ENCODE measurements at places on chromosomes 6 and 20.
A peak's percentile ranks its signal among the peaks of the same experiment; 100 is the strongest.

DNA sequence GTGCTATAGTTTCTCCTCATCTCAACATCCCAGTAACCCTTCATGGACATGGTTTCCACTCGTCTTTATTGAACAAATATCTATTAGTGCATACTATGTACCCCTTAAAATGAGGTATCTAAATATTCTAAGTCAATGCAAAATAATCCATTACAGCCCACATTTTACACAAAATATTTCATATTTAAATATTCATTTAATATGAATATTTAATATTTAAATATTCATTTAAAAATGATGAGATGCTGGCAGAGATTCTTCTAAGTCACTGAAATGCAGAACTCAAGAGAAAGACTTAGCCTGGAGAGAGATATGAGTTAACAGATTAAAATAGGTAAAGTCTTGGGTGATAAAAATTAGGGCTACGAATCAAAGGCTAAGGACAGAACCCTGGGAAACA, 17.9 kb downstream of the EPB41L2 start:
- no peak for DNase-seq

- DNase-seq: no peak
Observed at GRCh38 chr20:22566876-22567658, 17.3 kb downstream of the FOXA2 start.

- no peak for DNase-seq
Observed at GRCh38 chr20:5474646-5475550, 158.1 kb upstream of the PROKR2 start.

GRCh38 chr6:12504325-12504966, 212.1 kb upstream of the PHACTR1 start:
- no peak for DNase-seq

DNA sequence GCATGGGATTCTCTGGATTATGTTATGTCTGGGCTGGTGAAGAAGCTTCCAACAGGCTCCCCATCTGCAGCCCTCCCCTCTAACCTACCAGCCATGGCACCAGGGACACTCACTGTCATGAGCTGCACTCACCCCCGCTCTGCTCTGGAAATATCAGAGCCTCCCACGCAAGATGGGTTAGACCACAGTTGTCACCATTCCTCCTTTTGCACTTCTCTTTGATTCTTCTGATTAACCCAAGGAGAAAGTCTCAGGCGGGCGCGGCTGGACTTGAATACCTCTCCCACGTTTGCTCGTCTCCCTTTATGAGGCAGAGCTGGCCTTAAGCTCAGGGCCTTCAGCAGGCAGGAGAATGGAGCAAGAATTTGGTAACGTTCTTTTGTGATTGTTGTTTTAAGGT, 128.1 kb downstream of the CEBPB start:
- DNase-seq: no peak

- DNase-seq: no peak
Observed at GRCh38 chr6:31930962-31931361, 3.4 kb downstream of the C2 start.

- DNase-seq: peak; percentile 36
Observed at GRCh38 chr20:47487175-47487917, 14.3 kb upstream of the NCOA3 start.

GRCh38 chr20:18678549-18679419, 90.9 kb downstream of the DTD1 start:
- DNase-seq: no peak

DNA sequence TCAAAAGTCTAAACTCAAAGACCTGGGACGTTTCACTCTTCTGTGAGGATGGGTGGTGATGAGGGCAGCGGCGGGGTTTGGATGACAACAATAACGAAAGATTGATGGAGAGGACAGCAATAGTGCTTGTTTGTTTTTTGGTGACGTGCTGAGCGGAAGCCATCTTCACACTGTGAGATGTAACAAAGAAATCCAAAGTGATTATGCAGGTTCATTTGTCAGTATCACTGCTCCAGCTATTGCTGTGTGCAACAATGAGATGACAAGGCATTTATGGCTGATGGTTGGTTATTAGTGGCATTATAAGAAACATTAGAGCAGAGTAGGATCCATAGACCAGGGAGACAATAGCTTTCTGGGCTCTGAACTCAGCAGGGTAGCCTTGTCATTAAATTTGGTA, 306.7 kb downstream of the RNF144B start:
- no peak for DNase-seq

DNA sequence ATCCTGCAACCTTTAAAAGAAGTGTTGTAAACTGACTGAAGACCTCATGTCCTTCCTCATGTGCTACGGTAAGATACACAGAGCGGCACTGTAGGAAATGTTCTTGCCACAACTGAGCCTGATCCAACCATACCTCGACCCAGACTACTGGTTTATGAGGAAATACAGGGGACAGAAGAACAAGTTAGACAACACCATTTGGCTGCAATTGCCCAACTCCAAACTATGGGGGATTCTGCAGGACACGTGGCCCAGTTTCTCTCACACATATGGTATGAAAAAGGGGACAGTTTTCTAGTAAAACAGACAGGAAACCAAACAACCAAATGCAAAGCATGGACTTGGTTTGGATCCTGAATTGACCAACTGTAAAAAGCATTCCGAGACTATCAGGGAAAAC, 10.5 kb downstream of the PRPH2 start:
- no peak for DNase-seq

DNA sequence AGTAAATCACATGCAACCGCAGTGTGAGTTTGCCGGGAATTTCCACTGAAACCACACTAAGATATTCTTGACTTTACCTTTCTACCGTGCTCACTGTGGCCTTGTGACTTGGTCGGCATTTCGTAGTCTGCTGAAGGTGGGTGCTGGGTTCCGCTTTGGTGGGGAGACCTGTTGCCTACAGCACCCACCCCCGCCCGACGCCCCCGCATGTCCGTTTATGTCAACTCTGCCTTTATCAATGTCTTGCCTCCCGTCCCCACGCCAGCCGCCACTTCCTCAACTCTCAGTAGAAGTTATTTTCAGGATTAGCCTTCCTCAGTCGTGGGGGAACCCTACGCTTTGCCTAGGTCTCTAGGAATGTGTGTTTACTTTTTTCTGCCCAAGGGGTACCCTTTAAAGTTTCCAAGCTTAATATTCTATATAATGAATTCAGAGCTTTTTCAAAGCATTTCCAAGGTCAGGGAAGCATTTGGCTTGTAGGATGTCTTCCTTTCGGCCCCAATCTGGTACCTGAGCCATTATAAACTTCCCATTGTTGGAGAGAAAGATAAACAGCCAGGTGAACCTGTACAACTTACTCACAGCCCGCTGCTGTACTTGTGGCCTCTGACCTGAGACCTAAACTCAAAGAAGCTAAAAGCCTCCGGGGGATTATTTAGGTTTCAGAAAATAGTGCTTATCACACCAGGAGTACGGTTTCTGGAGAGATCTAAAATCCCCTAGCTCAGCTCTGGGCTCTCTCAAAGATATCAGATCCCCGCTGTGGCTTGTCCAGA, 54.2 kb downstream of the TBC1D7 start:
- DNase-seq: peak; percentile 20

- DNase-seq: no peak
Observed at GRCh38 chr20:8829256-8829655, 239.6 kb upstream of the PLCB4 start.

DNA sequence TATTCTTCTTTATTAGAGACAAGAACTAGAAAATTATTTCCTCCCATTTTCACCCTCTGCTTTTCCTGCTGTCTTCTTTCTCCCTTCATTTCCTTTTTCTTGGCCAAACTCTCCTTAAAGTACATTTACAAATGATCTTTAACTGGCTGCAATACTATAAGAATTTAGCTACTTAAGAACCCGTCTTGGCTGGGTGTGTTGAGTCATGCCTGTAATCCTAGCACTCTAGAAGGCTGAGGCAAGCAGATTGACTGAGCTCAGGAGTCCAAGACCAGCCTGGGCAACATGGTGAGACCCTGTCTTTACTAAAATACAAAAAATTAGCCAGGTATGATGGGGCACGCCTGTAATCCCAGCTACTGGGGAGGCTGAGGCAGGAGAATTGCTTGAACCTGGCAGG, 39.3 kb upstream of the SRPK1 start:
- DNase-seq: no peak

- DNase-seq: no peak
Observed at GRCh38 chr6:13304101-13304500, 24.2 kb downstream of the TBC1D7 start.

GRCh38 chr6:166459906-166460305, 77.2 kb upstream of the MPC1 start:
- no peak for DNase-seq

- DNase-seq: no peak
Observed at GRCh38 chr6:150354754-150355571, 13.8 kb upstream of the IYD start.

- DNase-seq: no peak
Observed at GRCh38 chr20:52145587-52145986, 46.0 kb downstream of the ZFP64 start.

DNA sequence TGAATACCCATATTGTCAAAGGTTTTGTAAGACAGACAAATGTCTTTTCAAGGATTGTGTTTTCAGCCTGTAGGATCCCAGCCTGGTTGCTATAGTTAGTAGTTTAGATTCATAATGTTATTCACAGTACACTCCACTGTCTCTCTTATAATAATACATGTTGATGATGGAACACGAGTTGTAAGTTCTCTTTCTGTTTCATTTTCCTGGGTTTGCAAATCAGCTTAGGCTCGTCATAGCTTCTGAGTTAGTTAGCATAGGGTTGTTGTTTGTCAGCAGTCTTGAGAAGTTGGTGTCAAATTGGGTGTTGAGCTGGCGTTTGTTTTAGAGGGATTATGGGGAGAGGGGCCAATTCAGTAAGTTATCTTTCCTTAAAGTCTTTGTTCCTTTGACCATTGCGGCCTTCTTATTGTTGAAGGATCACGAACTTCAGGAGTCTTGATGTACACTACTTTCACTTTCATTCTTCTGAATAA, 45.8 kb downstream of the QKI start:
- no peak for DNase-seq

DNA sequence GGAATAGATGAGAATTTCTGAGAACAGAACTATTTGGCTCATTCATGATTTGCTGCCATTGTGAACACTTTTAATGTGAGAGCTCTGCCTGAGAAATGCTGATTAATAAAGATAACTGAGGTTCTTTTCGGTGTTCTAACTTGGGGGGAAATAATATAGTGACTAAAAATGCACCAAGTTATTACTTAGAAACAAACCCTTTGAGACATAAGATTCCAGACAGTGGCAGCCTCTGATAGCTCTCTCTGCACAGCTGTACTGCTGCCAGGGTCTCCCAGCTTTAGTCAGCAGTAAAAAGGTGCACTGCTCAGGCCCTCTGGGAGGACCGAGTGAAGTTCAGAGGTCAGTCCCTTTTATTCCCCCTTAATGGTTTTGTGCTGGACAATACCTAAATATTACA, 2.5 kb upstream of the PRDM1 start:
- DNase-seq: no peak

GRCh38 chr6:69019832-69020231, 384.8 kb downstream of the ADGRB3 start:
- no peak for DNase-seq

DNA sequence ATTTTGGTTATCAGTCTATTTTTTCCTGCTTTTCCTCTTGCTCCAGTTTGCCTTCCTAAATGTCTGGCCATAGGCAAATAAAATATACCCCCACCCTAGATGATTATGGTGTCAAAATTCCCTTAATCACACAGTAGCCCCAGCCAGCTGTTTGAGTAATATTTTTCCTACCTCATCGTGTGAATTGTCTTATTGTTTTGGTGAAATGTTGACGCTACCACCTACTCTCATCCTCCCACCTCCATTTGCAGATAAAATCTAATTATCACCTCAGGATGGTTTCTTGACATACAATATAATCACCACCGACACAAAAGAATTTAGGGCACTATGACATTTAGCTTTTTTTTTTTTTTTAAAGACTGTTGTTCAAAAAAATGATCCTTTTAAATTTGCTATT, 44.1 kb upstream of the FUCA2 start:
- no peak for DNase-seq

DNA sequence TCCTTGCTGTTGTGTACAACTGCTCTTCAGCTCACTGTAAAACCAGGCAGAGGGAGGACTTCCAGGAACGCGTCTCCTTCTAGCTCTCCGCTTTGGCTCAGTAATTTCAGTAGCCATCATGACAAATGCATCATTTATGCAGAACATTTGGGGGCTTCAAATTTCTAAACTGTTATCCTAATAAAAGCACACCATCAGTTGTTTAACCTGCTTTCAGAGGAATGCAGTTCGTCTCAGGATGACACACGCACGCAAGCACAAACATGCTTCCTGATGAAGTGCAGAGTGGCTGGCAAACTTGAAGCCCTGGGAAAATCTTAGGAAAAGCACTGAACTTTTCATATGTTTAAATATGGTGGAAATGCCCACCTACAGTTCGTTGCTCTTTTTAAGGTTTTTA, 24.4 kb downstream of the SLC22A23 start:
- no peak for DNase-seq

- DNase-seq: no peak
Observed at GRCh38 chr6:168157272-168158212, 78.5 kb upstream of the FRMD1 start.

DNA sequence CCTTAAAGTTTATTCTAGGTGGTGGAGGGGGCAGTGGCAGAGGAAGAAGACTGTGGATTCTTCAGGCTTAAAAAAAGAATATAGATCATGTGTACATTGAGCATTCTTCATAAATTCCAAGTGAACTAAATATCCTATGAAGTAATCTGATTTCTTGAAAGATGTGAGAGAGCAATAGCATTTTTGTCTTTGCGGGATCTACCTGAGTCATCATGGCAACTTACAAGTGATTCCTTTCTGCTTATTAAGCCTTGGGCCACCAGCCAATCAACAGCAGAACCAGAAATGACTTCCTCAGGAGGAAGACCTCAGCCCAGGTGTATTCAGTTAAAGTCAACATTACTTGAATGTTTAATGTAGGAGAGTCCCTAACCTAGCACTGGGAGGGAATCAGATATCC, 756.9 kb downstream of the TFAP2A start:
- no peak for DNase-seq

- no peak for DNase-seq
Observed at GRCh38 chr6:50003139-50003538, 18.7 kb downstream of the DEFB110 start.

DNA sequence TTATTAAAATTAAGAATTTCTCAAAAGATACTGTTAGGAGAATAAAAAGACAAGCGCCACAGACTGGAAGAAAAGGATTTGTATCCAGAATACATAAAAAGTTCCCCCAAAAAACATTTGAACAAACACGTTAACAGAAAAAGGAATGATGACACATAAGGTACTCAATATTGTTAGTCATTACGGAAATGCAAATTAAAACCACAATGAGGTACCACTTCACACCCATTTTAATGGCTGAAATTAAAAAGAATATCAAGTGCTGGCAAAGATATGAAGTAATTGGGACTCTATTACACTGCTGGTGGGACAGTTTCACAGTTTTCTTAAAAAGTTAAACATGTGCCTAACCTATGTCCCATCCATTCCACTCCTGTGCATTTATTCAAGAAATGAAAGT, 51.4 kb downstream of the HECA start:
- no peak for DNase-seq
